ENCODE measurements at places on chromosomes 6 and 20.

- DNase-seq: no peak
These were observed 306.8 kb downstream of the FOXC1 start for GRCh38 chr6:1916334-1917070.

GRCh38 chr6:134517145-134517658 is 199.3 kb upstream of the SGK1 start:
- no peak for DNase-seq

DNA sequence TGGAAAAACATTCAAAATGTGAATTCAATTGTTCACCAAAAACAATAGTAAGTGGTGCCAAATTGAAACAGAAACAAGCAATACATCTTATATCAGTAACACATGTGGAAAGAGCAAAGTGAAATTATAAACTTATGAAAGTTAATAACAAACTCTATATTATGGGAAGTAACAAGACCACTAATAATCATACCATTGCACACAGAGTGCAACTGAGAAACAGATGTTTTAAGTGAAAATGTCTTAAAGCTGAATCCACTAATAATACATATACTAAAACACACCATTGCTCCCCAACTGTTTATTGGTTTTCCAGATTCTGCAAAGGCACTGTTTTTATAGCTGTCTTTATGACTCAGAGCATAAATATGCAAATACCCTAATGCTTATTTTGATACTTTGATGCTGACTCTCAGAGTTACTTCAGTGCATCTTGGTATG is 292.3 kb downstream of the RFPL4B start:
- DNase-seq: no peak

- no peak for DNase-seq
These were observed 31.2 kb downstream of the DOK5 start for GRCh38 chr20:54506643-54507042.

DNA sequence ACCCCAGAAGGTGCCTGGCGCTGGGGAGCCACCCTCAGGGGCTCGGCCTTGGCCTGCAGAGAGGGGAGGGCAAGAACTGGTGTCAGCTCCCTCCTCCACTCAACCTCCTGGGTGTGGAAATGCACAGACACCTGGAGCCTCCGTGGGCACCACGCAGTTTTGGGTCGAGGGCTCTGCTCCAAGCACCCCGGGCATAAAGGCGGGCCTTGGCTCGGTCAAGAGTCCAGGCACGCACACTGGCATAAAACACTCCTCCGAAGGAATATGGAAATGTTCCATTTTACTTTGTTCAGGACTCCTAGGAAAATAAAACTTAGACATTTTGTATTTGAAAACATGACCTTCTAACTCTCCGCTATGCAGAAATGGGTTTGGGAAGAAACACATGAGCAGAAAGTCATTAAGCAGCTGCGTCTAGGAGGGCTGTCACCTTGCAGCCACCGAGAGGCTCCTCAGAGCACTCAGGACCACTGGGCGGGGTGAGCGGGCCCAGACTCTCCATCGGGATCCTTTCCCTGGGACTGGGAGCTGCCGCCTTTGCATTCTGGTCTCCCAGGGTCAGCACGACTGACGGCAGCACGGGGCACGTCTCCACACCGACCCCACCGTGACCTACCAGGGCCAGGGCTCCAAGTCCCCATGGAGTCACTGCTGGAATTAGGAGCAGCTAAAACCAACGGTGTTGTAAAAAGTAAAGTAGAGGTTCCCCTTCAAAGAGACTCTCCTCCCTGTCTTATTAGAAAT is 46.0 kb upstream of the DACT2 start:
- no peak for DNase-seq

- DNase-seq: no peak
These were observed 46.7 kb downstream of the MAP1LC3A start for GRCh38 chr20:34604980-34605788.

- DNase-seq: no peak
These were observed 27.4 kb downstream of the TRAM2 start for GRCh38 chr6:52549428-52549827.

GRCh38 chr6:117206944-117207687 is 58.2 kb upstream of the VGLL2 start:
- no peak for DNase-seq

GRCh38 chr6:74447013-74447412 is 751.0 kb downstream of the CD109 start:
- DNase-seq: no peak
